Hematopoietic multipotent progenitor cell treated with erythropoietin and hydrocortisone succinate and interleukin-3 and kit ligand, for 6 days (in vitro differentiated cells): ENCODE measurements at places on chromosomes 16 and 17.

DNA sequence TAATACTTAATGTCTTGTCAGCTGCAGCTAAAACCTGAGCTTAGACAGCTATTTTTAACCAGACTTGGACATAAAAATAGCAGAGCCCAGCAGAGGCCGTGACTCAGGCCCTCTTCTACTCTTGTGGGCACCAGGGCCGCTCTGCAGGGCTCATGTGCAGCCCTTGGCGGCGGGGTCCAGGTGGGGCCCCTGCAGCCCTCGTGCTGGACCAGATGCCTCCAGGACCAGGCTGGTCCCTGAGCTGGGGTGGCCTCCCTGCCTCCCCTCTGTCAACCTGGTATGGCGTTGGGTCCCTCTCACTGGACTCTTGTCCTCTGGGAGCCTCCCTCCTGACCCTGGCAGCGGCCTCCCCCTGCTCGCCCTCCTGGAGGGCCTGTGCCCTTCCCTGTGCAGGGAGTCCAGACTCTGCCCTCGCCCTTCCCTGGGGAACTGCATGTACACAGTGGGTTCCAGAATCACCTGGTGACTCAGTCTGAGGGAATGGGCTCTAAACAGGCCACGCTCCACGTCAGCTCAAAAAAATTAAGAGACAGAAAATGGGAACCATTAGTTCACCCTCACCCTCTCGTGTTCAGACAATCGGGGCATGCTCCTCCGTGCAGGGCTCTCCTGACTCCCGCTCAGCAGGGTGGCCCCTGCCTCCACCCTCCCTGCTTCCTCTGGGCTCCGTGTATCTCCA is 9.7 kb downstream of the CDK5R1 start:
- no peak for DNase-seq

DNA sequence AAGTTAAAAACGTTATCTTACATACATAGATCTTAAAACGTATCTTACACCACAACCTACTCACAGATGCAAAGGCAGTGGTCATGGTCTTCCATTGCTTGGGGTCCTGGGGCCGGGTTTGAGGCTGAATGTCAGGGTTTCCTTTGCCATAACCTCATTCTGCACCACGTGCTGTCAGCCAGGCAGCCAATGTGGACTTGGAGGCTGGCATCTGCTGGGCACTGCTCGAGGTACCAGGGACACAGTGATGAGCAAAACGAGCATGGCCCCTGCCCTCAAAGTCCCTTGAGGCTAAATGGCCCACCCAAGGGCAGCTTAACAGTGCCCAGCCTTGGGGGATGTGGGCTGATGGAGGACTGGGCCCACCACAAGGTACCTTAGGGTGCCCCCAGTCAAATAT is 35.8 kb upstream of the RGS9 start:
- DNase-seq = no peak

DNA sequence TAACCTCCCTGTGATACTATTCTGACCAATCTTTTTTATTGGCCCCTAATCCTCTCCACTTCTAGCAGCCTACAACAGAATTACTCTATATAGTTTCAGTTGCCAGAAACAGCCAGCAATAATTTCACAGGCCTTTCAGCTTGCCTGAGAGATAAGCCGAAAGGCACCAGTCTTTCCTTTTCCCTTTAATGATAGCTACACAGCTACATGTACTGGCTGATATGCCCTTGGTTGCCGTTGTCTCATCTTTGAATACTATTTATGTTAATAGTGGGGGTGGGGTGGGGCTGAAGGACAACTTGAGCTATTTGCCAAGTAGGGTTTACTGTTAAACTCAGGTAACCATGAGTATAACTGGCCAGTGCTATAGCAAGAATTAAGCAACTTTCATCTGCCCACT is 35.8 kb upstream of the RASL10B start:
- peak; percentile 77 for DNase-seq

GRCh38 chr17:38572669-38573365 is 32.9 kb downstream of the SRCIN1 start:
- DNase-seq = no peak

DNA sequence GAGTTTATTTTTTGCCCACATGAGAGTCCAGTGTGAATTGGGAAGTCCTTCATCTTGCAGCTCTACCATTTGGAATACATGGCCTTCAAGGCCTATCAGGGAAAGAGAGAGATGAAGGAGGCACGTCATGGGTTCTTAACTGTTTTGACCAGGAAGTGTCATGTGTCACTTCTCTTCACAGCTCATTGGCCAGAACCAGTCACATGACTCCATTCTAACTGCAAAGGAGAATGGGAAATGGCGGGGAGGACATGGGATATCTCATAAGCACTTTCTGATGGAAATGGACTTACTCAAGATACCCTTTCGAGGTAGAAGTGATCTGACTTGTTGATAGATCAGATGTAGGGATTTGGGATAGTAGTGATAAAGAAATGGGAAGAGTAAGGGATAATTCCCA is 57.9 kb upstream of the CES5A start:
- no peak for DNase-seq
